ENCODE measurements at places on chromosomes 13 and 19.

- DNase-seq = peak; percentile 40
Observed at GRCh38 chr13:73158851-73159250, 100.0 kb downstream of the KLF5 start.

DNA sequence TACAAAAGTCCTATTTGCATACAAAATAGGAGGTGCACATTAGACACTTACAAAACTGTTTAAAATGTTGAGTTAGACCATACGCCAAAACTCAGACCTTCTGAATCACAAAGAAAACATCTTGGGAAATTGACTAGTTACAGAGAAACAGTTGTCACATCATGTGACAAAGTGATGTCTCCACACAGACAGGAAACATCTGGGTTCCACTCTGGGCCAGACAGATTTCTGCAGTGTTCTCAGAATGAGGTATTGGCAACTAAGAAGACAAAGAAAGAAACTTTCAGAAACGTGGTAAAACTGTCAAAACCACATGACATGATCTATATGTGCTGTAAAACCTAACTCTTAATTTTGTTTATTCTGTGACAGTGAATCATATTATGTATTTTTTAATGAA is 6.7 kb downstream of the ZNF793 start:
- DNase-seq = no peak

GRCh38 chr19:56217039-56217949 is 15.2 kb downstream of the ZSCAN5C start:
- DNase-seq = no peak

- DNase-seq = no peak
Observed at GRCh38 chr13:71703138-71703537, 163.9 kb downstream of the DACH1 start.

- DNase-seq = no peak
Observed at GRCh38 chr19:11115895-11116446, 26.7 kb downstream of the LDLR start.

- no peak for DNase-seq
Observed at GRCh38 chr13:48656608-48657007, 2.9 kb downstream of the CYSLTR2 start.

- DNase-seq = peak; percentile 73
Observed at GRCh38 chr19:12092065-12092867, 27.7 kb downstream of the ZNF844 start.

DNA sequence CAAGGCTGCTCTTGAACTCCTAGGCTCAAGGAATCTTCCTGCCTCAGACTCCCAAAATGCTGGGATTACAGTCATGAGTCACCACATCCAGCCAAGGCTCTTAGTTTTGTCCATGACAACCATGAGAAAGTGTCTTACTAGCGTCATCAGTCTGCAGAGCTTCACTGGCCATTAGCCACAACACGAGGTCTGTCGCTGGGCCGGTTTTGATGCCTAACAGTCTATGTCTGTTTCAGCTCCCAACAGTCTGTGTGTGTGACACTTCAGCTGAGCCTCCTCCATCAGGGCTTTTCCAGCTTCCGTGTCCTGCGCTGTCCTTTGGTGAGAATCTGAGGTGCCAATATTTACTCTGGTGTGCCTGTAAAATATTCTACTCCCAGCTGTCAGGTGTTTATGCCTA is 47.6 kb downstream of the CEP89 start:
- no peak for DNase-seq

GRCh38 chr19:900302-901111 is 7.2 kb downstream of the RNU6-9 start:
- DNase-seq = no peak

GRCh38 chr13:26658448-26659385 is 101.2 kb downstream of the WASF3 start:
- DNase-seq = no peak

GRCh38 chr13:109251956-109252355 is 534.4 kb downstream of the IRS2 start:
- no peak for DNase-seq

DNA sequence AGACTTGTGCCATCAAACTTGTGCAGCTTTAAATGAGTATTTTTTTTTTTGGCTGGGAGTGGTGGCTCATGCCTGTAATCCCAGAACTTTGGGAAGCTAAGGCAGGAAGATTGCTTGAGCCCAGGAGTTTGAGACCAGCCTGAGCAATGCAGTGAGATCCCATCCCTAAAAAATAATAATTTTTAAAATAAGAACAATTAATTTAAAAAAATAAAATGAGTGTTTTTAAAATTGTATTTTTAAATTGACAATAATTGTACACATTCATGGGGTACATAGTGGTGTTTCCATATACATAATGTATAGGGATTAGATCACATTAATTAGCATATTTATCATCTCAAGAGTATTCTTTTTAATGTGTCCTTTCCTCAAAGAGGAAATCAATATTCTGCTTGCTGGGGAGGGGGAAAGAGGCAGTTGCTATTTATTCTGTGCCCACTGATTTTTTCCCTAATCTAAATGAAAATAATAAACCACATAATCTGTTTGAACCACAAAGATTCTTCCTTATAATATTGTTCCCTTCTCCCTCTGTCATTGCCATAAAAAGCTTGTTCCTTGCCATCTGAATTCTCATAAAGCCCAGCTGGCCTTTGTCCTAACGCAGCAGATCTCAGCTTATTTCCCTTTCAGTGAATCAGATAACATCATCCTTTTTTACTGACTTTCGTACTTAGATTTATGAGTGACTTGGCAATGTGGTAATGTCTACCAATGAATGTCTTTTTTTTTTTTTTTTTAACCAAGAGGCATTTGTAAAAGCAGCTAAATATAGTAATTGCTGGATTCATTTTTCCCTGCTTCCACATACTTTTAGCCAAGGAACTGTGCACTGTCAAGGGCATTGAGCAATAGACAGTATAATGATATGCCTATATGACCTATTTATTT is 81.8 kb upstream of the RUBCNL start:
- DNase-seq = no peak

- DNase-seq = no peak
Observed at GRCh38 chr13:24216176-24216575, 55.7 kb downstream of the SPATA13 start.

- DNase-seq = peak; percentile 93
Observed at GRCh38 chr19:10402441-10403038, 802 bp downstream of the CDC37 start.

DNA sequence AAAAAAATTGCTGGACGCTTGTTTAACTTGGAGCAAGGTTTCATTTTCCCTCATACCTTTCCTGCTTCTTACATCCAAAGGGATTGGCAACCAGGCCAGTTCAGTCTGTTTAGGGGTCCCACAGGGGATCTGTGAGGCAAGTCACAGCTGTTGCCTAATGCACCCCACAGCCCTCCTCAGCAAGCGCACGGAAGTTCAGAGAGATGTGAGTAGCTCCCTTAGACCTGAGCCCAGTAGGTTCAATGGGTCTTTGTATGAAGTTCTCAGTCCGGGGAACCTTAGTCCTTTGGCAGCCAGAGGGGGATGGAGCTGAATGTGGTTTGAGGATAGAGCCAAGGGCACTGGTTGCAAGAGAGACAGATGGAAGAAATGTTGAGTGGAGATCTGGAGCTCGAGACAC is 13.0 kb downstream of the SAMD4B start:
- DNase-seq = no peak

GRCh38 chr13:36531746-36532486 is 99.6 kb downstream of the CCNA1 start:
- peak; percentile 53 for DNase-seq

Measured in kidney capillary endothelial cell (primary cell).